ENCODE measurements at places on chromosomes 12 and 14. TPM values are rescaled to one million over a fixed set of nuclear protein-coding genes. Genes with fewer than 3 reads are reported as not detected.

Gene RTL1
- not detected for total RNA-seq

Gene SPIC
- total RNA-seq: not detected

Gene SELPLG
- total RNA-seq: 2.9 TPM

Gene LRRC43
- 1.0 TPM for total RNA-seq

Gene ENDOU
- total RNA-seq: 0.11 TPM

Gene IKZF4
- 1.8 TPM for total RNA-seq

Gene RAD51AP1
- total RNA-seq: 11.8 TPM

Gene LRRIQ1
- not detected for total RNA-seq

Gene KRT5
- not detected for total RNA-seq

Gene ACOT4
- 2.2 TPM for total RNA-seq

Gene TAS2R43
- total RNA-seq: not detected
